ENCODE measurements at places on chromosomes 13 and 19. TPM values are rescaled to one million over a fixed set of nuclear protein-coding genes. Genes with fewer than 3 reads are reported as not detected.

The CBLC gene
- 4.3 TPM for polyA plus RNA-seq

- DNase-seq = no peak
These were observed 3.1 kb upstream of the PTPRH start for GRCh38 chr19:55212447-55212846.

DNA sequence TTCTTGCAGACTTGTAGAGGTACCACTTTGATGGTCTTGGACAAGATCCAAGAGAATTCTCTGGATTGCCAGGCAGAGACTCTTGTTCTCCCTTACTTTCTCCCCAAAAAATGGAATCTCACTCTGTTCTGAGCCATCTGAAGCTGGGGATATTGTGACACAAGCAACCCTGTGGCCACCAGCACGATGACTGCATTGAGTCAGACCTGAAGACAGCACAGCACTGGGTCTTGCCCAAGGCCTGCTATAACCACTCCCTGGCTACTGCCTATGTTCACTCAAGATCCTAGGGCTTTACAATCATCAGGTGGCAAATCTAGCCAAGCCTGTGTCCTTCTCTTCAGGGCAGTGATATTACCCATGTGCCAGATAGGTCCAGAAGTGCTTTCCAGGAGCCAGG, 202.5 kb upstream of the SERP2 start:
- no peak for DNase-seq

GRCh38 chr13:48125794-48126228, 30.9 kb upstream of the MED4 start:
- DNase-seq = peak; percentile 37

DNA sequence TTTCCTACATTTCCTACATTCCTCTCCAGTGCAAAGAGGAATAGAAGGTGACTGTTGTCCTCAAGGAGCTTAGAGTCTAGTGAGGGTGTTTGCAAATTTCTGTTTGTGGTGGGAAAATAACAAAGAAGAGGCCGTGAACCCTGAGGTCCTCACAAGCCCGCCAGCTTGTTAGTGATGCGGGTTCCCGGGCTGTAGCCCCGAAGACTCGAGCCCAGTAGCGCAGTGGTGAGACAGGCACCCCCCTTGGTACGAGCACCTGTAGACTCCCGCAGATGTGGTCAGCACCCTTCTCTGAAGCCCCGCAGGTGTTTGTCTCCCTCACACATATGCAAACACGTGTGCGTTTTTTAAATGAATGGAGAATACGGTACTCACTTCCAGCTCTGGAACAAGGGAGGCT, 26.5 kb upstream of the SPACA7 start:
- DNase-seq = no peak

DNA sequence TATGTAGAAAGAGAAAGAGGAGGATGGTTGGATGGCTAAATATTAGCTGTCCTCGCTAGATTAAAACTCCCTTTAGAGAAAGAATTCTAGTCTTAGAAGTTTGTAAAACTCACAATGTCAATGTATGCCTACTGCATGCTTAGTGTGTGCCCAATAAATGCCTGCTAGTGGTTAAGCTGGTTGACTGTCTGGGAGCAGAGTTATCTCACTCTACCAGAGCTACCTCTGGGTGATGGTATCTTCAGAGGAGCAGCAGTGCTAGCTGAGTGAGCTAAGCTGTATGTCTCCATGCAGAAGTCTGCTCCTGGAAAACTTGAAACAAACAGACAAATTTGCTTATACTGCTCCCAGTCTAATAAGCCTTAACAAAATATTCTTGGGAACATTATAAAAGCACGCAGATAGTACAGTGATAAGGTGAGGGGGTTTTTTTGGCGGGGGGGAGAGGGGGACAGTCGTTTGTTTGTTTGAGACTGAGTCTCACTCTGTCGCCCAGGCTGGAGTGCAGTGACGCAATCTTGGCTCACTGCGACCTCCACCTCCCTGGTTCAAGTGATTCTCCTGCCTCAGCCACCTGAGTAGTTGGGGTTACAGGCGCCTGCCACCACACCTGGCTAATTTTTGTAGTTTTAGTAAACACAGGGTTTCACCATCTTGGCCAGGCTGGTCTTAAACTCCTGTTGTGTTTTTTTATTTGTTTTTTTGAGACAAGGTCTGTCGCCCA, 202.8 kb upstream of the TSC22D1 start:
- no peak for DNase-seq

The FUT2 gene
- 3.2 TPM for polyA plus RNA-seq

DNA sequence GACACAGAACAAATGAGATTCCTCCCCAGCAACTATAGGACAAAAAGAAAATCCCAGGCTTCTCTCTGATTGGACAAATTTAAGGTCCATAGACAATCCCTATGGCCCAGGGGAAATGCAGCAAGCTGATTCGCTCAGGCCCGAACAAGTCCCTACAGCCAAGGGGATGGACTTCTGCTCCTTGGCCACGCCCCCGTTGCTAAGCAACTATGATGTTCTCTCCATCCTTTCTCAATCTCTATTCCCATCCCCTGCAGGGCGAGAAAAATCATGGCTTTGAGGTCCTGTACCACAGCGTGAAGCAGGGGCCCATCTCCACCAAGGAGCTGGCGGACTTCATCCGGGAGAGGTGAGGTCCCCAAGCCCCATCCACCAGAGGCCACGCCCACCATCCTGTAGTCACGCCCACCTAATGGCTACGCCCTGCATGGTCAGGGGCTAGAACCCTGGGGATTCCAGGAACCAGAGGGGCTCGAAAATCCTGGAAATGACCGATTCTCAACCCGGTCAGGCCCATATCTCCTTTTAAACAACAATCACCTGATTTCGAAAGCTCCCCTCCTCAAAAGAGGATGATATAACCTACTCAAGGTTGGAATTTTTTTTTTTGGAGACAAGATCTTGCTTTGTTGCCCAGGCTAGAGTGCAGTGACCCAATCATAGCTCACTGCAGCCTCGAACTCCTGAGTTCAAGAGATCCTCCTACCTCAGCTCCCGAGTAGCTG, 11.4 kb downstream of the FCHO1 start:
- DNase-seq = no peak

GRCh38 chr19:1450735-1451731, 1.1 kb downstream of the APC2 start:
- DNase-seq = no peak

The LRRC25 gene
- polyA plus RNA-seq = 2.2 TPM

The DACH1 gene
- polyA plus RNA-seq = 43.3 TPM

The CGB5 gene
- polyA plus RNA-seq = not detected

- no peak for DNase-seq
These were observed 225.0 kb downstream of the TBC1D4 start for GRCh38 chr13:75256922-75257321.

GRCh38 chr19:41316306-41316920, 6.4 kb downstream of the CCDC97 start:
- no peak for DNase-seq

DNA sequence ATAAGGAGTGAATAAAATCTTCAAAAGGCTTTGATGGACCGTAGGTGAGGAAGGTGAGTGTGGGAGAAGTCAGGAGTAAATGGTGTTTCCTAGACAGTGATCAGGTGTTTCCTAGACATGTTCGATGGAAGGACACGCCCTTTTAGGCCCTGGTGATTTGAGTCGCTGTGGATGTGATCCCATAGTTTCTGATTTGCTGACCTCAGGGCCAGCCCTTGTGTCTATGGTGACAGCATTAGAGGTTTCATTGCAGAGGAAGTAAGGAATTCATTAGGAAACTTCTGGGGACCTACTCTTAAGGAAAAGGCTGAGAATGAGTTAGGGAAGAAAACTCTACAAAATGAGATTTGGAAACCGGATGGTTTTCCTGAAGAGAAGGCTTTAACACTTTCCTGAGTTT, 31.5 kb upstream of the RNF113B start:
- no peak for DNase-seq

GRCh38 chr13:33934343-33934742, 116.4 kb downstream of the RFC3 start:
- no peak for DNase-seq

The ADGRE1 gene
- 0.12 TPM for polyA plus RNA-seq

DNA sequence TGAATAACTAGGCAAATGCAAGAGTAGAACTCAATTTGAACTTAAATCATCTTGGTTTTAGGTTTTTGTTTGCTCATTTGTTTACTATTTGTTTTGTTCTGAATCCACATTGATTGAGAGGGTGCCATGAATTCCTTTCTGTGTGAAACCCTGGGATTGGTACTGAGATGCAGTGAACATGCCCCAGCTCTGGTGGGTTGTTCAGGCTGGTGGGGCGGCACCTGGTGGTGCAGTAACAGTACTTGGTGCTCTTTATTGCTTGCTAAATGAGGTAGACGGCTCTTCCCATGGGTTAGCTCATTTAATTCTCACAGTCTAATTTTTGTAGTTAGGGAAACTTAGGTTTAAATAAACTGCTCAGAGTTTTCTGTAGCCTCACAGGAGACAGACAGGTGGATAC, 48.4 kb downstream of the WASF3 start:
- no peak for DNase-seq

- DNase-seq = no peak
These were observed 276.8 kb downstream of the TSHZ3 start for GRCh38 chr19:31072451-31072850.

The KIRREL2 gene
- polyA plus RNA-seq = 1.8 TPM

GRCh38 chr13:34738254-34738992, 203.6 kb upstream of the NBEA start:
- DNase-seq = no peak

- DNase-seq = no peak
These were observed 586.8 kb downstream of the TBC1D4 start for GRCh38 chr13:74895042-74895796.

- DNase-seq = no peak
These were observed 33.4 kb downstream of the STK24 start for GRCh38 chr13:98543378-98544103.

DNA sequence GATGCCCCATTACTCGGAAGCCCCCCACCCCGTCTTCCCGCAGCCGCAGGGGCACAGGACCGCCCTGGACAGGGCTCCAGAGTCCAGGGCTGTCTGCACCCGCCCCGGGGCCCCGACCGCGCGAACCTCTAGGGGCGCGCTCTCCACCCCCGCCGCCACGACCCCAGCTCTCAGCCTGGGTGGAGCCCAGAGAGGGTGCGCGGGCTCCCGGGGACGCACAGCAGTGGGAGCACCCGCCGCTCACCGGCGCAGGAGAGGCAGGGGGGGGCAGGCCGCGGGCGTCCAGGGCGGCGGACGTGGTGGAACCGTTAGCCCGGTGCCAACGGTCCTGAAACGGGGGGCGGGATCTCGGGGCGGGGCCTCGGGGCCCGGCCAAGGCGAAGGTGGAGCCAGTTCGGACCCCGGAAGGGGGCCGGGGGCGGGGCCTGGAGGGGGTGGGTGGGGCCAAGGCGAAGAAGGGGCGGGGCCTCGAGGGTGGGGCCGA, at the start of gene ATP8B3:
ATP8B3 (minus strand) TSS at position 335 of the 484 bp plus-strand sequence. CDS start 540 bp downstream, outside the sequence.
- DNase-seq = no peak

The C1QTNF9B gene
- polyA plus RNA-seq = 0.97 TPM

The ZNF442 gene
- 6.2 TPM for polyA plus RNA-seq

DNA sequence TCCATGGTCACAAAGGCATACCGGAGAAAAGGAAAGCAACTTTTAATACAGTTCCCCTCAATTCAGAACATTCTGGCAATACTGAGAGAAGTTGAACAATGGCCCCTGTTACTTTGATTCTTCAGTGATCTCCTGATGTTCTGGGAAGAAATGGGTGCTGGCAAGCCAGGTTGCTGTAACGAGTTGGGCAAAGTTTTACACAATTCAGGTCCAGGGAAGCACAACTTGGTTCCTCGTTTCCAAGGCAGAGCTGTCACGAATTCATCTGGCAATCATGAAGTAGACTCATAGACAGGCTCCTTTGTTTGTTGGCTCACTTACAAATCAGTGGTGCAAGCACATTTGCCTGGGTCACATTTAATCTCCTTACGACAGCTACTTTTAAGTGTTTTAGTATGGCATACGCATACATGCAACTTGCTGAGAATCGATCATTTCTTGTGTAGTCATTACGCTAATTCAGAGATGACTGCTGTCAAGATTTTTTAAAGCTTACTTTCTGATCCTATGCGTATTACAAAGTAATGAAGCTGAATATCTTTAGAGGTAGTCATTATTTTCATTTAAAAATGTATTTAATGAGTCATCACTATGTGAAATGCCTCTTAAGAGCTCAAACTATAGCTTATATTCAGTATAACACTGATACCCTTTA, 174.7 kb downstream of the GPC5 start:
- DNase-seq = no peak

All from right lung (tissue), 10 donors.